ENCODE measurements at places on chromosomes 4 and X.

DNA sequence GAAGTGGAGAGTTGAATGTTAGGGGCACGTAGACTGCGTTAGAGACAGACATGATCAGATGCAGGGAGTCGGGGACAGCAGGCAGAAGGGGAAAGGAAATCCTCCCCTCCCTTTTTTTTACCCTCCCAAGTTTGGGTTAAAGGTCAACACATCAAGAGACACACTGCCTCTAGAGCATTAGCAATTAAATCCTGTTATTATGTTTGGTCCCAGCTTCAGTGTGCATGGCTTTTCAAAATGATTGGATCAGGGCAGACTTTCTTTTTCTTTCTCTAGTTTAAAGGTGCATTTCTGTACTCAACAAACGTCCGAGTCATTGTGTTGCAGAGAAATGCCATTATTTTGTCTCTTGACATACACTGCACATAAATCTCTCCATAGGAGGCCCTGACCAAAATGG is 63.9 kb downstream of the USP26 start:
- DNase-seq, result no peak

DNA sequence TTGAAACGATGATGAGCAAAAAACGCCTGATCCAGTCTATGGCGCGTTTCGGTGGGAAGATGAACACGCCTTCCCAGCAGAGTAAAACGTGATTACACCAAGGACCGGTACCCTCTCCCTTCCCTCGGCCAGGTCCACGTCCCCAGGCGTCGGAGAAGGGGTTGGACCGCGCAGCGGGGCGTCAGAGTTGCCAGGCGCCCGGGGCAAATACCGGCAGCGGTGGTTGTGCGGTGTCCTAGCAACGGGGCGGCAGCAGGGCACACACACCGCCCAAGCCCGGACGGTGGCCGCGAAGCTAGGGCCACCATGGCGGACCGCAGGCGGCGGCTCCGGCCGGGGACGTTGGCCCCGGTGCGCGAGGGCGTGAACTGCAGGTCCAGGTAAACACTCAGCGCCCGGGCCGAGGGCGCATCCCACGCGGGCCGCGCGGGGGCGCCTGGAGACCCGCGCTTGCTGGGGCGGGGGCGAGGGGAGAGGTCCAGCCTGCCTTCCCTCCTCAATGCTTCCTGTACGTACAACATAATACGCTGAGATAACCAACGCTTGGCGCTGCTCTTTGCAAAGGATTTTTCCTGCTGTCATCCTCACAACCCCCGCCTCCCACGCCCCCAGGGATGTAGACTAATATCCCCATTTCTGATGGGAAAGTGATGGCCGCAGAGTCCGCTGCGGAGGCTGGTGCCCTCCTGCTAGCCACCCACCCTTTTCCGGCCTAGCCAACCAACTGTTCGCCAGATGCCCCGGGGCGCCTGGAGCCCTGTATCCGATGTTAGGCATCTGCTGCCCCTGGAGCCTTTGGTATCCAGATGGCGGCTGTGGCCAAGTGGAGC is at the start of gene FAM47E:
FAM47E (plus strand) TSS at position 281 of the 830 bp plus-strand sequence; CDS start at position 307, 26 bp downstream.
- peak; percentile 70 for DNase-seq

DNA sequence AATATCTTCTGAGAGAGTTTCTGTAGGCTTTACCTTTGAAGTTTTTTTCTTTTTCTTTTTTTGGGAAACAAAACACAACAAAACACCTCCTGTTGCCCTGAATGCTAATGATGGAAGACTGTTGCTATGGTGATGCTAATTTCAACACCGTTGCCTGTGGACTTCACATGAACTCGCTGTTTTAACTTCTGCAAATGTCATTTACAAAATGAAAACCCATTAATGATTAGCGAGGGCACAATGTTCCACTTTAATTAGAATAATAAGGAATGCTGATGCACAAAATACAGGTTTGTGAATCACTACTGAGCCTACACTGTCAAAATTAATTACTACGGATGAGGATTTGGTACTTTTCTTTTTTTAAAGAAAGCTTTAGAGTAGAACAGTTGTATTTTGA is 227.1 kb upstream of the FTHL17 start:
- no peak for DNase-seq

- no peak for DNase-seq
Measured at GRCh38 chrX:87515836-87516235, 1.8 kb upstream of the KLHL4 start.

DNA sequence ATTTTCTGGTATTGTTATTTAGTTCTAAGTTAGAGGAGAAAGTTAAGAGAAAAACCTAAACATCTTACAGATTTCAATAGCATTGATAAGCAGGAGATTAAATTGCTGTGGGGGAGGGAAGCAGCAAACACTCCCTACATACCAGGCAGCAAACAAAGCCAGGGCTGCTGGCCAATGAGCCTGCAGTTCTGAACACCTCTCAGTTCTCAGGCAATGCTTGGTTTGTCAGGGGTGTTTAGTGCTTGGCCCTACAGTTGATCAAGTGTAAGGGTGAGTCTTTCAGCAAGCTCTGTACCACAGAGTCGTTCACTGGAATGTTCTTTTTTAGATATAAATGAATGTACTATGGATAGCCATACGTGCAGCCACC is 38.6 kb downstream of the EGFL6 start:
- no peak for DNase-seq
